ENCODE measurements at places on chromosomes 1 and 21.
A peak's percentile ranks its signal among the peaks of the same experiment; 100 is the strongest.

DNA sequence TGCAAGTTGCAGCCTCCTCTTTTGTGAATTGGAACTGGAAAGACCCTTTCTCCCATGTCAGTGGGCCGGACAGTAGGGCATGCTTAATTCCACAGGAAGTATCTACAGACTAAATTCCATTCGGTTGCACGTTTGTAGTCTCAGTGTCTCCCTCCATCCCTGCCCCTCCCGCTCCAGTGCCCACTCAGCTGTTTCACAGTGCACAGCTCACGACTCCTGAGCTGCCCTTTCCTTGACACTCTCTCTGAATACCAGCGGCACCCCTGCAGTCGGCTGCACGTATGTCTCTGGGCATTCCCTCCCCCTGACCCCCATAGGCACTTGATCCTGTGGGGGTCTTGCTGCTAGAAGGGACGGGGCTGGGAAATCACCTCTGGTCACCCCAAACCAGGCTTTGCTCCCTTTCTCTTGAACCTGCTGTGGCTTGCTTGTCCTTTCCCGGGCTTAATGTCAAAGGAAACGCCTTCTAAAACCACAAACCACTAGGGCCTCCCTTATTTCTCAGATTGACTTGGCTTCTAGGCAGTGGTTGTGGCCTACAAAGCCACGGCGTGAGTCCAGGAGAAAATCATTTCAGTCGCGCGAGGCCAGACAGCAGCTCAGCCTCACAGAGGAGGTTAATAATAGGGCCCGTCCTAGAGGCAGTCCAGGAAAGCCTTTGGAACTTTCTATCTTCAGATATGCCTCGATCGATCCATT, 365.3 kb upstream of the PROX1 start:
- no peak for DNase-seq

DNA sequence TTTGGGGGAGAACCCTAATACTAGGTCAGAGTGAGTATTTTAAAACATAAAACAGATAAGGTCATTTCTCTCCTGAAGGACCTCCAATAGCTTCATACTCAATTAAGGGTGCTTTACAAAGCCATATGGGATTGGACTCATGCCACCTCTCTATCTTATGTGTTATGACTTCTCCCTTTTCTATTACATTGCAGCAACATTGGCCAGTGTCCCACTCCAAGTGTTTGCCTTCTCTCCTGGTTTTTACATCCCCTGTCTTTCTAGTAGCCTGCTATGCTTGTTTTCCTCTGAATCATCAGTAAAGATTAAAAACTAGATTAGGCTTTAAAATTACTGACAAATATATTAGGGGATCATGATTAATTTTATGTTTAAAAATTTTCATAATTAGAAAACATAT, 66.6 kb downstream of the SCMH1 start:
- no peak for DNase-seq

DNA sequence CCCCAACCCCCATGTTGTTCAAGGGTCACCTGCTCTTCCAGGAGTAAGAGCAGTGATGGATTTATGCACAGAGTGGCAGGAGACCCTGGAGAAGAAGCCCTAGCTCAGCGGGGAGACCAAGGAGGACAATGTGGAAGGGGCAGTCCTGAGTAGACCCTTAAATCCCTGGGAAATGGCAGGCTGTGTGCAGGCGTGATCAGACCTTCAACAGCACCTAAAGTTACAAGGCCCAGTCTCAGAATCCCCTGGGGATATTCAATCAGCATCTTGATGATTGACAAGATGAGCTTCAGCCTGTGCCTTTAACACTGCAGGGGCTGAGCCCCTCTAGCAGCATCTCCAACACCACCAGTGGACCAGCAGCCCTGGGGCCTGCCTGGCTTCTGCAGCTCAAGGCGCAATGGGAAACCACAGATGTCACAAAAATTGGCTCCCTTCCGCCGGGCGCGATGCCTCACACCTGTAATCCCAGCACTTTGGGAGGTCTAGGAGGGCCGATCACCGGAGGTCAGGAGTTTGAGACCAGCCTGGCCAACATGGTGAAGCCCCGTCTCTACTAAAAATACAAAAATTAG, 60.4 kb downstream of the IRF2BP2 start:
- DNase-seq: no peak

DNA sequence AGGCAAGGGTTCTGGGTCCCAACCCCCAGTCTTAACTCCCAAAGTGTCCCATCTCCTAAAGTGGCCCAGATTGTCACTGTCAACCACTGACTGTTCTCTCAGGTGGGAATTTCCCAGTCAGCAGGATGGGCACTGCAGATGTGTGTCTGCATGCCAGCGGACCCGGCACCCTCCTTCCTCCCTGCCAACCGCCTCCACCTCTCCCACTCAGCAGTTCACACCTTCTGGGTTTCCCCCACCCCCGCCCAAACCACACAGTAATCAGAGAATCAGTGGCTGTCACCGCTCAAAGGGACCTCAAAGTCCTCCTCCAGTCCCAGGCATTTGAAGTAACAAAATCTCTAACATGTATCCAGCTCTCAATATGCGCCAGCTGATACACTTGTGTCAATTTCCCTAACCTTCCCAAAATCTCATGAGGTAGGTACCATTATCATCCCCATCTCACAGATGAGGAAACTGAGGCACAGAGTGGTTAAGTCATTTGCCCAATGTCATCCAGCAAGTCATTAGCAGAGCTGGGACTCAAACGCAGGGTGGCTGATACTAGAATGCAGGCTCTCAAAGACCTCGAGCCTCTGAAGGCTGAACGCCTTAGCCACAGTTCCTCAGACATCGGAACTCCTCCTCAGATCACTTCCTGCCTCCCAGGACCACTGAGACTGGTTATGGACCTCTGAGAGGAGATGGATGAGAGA, 4.8 kb downstream of the RUNX3 start:
- DNase-seq: no peak

DNA sequence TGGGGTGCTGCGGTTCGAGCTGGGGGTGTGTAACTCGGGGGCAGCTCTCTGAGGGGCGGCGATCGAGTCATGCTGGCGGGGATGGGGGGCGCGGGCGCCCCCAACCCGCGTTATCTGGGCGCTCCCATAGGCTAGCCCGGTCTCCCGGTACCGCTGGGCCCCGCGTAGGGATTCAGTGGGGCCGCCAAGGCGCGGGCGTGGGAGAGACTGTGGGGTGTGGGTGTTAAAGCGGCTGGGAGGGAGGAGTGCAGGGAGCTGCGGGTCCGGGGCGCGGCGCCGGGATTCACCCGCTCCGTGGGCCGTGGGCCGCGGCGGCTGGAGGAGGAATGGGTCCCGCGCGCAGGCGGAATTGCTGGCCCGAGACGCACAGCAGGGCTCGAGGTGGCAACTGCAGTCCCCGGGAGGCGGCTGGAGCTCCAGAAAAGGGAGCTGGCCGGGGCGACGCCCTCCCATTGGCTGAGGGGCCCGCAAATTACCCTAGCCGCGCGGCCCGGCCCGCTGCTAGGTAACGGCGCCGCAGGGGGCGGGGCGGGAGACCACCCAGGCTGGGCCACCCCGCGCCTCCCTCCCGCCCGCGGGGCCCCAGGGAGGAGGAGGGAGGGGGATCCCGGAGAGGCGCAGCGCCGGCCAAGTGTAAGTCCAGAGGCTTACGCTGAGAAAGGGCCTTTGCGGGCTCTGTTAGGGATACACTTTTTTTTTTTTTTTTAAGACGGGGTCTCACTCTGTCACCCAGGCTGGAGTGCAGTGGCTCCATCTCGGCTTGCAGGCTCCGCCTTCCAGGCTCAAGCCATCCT, at the start of gene PTCH2:
Gene PTCH2, minus strand, starts transcription at position 392 of the 794 bp plus-strand sequence. Its CDS starts 321 bp downstream, at position 71.
- DNase-seq: no peak

- no peak for DNase-seq
Measured at GRCh38 chr1:228371741-228372182, 34.9 kb downstream of the TRIM11 start.

GRCh38 chr1:84190455-84190854, 46.4 kb downstream of the PRKACB start:
- DNase-seq: no peak

- no peak for DNase-seq
Measured at GRCh38 chr1:87249803-87250202, 78.9 kb upstream of the LMO4 start.

DNA sequence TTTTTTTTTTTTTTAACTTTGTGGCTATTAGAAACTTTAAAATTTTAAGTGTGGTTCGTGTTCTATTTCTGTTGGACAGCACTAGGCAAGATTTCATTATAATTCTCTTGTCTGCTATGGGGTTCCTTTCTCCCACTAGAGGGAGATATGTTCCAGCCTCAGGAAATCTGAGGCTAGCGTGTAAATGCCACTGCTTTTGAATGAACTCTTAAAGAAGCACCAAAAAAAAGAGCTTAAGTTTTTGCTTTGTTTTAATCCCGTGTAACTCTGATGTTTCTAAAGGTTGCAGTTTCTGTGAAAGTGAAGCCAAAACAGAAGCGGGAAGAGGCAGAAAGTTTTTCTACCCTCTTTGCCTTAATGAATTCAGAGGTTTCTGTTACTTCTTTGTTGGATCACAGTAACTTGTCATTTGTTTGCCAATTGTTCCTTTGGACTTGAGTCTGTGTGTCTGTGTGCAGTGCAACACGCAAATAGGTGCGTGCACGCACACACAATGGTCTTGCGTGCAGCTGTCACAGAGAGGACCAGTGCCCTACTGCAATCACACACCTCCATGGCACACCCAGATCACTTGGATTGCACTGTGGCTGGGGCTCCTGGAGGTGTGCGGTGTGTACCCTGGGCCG, 32.3 kb downstream of the HHAT start:
- DNase-seq: no peak

GRCh38 chr1:37621326-37621870, 13.3 kb downstream of the RSPO1 start:
- no peak for DNase-seq

- no peak for DNase-seq
Measured at GRCh38 chr1:22584001-22584562, 20.8 kb downstream of the EPHA8 start.

- DNase-seq: no peak
Measured at GRCh38 chr1:6025269-6026094, 20.2 kb upstream of the KCNAB2 start.

GRCh38 chr1:17717594-17718535, 37.3 kb upstream of the ACTL8 start:
- DNase-seq: no peak

DNA sequence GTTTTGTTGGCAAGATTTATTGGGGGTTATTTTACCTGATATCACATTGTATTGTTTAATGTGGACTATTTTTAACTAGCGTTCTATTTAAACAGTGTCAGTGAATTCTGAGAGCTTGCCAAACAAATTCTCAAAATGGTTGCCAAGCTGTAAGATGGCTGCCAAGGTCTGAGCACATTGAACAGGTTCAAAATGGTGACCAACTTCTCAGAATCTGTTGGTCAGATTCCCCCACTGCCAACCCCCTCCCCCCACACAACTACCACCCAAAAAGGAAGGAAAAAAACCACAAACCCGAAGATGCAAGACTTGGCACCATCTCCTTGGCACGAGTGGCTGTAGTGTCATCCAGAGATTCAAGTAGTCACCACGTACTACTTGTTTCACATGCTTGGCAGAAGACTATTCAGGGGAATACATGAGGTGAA, 159.1 kb downstream of the NFIA start:
- no peak for DNase-seq

GRCh38 chr1:186829686-186830587, 1.2 kb downstream of the PLA2G4A start:
- no peak for DNase-seq

DNA sequence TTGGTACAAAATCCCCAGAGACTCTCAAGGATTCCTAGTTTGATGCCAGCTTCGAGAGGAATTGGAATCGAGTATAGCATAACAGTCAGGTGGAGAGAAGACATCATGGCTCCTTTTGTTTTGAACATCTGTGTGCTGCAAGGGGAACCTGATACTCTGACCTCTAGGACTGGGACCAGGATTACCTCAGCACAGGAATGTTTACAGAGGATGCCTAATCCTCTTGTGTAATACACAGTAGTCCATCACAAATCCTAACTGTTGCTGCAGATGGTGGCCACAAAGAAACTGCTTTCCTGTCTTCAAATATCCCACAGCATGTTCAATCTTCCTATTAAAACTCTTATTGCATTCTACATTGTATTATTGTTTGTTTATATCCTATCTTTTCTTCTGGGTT, 111.8 kb upstream of the PRMT6 start:
- DNase-seq: no peak

GRCh38 chr1:9792156-9793042, 31.4 kb downstream of the CLSTN1 start:
- peak; percentile 48 for DNase-seq

- no peak for DNase-seq
Measured at GRCh38 chr21:20306836-20307235, 691.4 kb upstream of the NCAM2 start.

- DNase-seq: peak; percentile 74
Measured at GRCh38 chr1:43545695-43546387, 15.2 kb downstream of the PTPRF start.

DNA sequence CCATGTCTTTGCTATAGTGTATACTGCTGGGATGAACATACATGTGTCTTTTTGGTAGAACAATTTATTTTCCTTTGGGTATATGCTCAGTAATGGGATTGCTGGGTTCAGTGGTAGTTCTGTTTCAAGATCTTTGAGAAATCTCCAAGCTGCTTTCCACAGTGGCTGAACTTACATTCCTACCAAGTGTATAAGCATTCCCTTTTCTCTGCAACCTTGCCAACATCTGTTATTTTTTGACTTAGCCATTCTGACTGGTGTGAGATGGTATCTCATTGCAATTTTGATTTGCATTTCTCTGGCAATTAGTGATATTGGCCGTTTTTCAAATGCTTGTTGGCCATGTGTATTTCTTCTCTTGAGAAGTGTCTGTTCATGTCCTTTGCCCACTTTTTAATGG, 37.5 kb upstream of the ANGPTL1 start:
- DNase-seq: no peak

DNA sequence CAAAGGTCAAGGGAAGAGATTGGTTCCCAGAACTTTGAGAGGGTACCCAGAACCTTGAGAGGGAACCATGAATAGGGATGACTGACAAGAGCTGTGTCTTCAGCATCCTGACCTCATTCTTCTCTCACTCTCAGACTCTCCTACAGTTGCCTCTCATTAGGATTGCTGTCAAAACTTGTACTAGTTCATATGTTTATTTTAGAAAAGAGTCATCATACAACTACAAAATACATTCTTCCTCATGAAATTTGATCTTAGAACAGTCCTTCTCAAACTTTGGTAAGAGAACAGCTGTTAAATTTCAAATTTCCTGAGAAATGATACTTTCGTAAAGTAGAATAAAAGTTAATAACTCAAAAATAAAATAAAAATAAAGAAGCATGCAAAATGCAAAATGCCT, 161.4 kb upstream of the ZRANB2 start:
- no peak for DNase-seq

DNA sequence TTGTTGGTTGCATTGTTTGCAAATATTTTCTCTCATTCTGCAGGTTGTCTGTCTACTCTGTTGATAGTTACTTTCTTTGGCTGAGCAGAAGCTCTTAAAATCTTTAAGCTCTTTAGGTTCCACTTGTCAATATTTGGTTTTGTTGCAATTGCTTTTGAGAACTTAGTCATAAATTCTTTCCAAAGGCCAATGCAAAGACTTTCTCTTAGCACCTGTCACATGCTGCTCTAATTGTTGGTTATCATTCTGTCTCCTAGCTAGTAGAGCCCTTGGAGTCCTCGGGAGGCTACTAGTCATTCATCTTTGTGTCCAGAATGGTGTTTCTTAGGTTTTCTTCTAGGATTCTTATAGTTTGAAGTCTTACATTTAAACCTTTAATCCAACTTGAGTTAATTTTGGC, 312.7 kb upstream of the PROX1 start:
- DNase-seq: no peak

Data from iPS DF 19.7 (cell line).